Posterior cingulate gyrus (tissue), 11 donors: ENCODE measurements at places on chromosomes 6 and 20.

- DNase-seq, result no peak
These were observed 36.2 kb upstream of the HMGA1 start for GRCh38 chr6:34200340-34200971.

DNA sequence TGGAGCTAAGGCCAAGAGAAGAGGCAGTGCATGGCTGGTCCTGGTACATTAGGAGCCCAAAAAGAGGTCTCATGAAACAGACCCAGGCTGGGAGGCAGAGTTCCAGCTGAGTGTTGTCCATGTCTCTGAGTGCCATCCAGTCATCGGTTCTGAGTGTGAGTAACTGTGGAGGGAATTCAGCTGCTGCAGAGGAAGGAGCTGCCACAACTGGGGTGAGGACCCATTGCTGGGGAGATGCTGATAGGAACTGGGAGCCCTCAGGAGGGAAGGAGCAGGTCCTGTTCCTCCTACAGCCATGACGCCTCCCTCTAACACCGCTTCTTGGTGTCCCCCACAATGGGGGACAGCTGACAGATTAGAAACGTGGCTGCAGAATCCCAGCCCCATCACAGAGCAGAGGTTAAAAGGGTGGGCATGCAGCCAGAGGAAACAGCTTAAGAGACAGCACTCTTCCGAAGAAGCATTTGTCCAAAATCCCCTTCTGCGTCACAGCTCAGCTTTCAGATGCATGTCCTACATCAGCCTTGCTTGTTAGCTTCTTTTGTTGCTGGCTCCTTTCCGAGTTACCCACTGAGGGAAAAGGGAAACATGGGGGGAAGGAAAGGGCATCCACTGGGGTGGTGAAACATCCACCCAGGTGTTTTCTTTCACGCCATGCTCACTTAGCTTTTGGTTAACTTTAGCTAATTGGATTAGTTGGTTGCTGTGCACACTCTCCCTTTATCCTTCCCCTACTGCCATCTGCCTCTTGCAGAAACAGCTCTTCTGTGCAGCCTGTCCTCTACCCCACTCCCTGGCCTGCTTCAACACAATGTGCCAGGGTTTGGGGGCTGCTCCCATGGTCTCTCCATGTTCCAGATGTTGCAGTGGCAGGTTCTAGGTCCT is 239.2 kb downstream of the SYNDIG1 start:
- DNase-seq, result no peak

GRCh38 chr6:163324326-163324687 is 90.2 kb upstream of the QKI start:
- DNase-seq, result no peak

GRCh38 chr20:14470977-14471661 is 133.7 kb upstream of the FLRT3 start:
- DNase-seq, result no peak

- no peak for DNase-seq
These were observed 544 bp upstream of the KHDC1 start for GRCh38 chr6:73263570-73263909.

DNA sequence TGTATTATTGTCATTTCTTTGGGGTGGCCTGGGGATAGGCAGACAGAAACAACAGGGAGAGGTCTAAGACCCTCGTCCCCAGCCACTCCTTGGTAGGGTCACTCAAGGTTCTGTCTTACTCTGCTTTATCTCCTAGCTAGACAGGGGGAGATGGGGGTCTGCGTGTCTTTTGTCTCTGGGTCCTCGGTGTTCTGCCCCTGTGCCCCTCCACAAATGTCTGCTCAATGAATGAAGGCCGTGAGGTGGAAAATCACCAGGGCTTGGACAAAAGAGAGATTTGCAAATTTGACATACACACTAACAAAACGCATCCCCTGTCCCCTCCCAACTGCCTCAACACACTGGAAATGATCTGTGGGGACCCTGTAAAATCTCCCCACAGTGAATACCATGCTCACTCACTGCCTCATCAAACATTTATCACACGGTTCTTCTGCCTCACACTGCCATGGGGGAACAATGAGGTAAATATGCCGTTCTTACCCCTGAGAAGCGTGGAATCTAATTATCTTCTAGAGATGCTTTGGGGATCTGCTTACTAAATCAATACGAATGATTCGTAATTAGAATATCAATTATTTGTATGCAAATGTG is 13.2 kb upstream of the VAPB start:
- DNase-seq, result no peak

DNA sequence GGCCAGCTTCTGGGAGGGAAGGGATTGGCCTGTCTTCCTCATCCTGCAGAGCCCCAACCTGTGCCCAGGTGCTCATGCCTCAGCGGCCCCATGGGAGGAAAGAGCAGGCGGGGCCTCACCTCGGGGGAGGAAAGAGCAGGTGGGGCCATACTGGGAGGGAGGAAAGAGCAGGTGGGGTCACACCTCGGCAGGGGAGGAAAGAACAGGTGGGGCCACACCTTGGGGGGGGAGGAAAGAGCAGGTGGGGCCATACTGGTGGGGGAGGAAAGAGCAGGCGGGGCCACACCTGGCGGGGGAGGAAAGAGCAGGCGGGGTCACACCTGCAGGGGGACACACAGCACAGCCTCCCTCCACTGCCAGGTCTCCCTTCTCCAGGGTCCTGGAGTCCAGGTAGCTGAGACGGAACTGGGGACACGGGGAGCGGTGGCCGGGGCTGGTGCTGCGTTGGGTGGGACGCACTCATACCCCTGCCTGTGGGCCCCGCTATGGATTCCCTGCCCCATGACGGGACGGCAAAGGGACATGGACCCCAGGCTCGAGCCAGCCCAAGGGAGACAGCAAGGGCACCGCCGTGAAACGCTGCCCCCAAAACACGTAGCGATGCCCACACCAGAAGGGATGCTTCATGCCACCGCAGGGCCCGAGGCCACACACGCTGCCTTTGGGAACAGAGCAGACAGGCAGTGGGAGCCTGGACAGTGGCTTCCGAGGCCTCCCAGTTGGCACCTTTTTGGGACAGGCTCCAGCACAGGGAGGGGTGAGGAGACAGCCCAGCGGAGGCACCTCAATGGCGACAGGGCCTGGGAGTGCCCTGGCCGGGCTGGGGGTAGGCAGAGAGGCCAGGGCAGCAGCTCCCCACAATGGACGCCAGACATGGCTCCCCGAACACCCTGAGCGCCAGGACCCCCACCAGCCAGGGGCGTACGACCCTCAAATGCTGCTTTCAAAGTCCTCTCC is 43.3 kb upstream of the CHRNA4 start:
- no peak for DNase-seq

GRCh38 chr6:2007165-2007564 is 238.2 kb downstream of the GMDS start:
- no peak for DNase-seq

DNA sequence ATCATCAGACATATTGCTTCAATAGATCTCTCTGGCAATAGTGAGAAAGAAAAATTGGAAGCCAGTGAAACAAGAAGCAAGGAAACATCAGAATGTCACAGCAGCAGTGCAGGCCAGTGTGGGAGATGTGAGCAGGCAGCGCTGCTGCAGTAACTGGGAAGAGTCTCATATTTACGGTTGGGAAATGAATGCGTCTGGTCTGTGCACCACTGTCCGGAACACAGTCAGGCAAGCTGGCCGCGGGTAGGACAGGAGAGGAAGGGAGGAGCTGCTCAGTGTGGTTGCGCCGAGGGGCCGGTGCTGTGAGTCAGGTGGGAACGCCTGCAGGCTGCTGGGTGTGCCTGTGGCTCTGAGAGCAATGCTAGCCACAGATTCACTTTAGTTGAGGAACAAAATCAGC is 6.4 kb upstream of the PSMG4 start:
- no peak for DNase-seq

DNA sequence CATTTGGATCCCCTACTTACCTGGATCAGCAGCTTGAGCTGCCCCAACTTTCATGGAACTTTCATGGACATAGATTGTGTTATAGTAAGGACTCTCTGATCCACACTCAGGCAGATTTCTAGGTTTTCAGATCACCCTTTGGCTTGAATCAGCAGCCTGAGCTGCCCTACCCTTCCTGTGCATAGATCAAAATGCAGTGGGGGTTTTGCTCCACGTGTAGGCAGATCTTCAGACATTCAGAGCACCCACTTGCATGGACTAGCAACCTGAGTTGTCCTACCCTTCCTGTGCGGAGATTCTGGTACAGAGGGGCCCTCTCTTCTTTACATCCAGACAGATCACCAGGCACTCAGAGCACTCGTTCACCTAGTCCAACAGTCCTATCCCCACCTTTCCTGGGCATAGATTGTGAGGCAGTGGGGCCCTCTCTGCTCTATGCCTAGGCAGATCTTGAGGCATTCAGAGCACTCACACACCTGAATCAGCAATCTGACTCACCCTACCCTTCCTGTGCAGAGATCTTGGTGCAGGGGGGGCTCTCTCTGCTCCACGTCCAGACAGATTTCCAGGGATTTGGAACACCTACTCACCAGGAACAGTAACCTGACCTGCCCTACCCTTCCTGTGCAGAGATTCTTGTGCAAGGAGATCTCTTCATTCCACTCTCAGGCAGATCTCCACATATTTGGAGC is 705.2 kb upstream of the NRSN1 start:
- DNase-seq, result no peak

DNA sequence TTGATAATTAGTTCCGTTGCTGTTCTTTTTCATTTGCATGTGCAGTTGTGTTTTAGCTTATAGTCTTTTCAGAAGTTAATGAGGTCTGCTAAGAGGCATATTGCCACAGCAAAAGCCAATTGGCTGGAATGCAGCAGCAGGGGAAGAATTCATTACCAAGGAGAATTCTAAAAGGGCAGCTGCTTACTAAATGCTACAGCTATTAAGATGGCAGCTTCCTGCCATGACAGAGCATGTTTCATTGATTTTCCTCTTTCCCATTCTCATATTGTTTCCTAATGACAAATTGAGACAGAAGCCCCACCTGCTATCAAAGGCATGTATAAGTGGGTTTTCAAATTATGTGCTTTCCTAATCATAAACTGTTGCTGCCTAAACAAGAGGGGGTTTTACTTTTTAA is 66.6 kb downstream of the CLVS2 start:
- no peak for DNase-seq

- no peak for DNase-seq
These were observed 13.5 kb upstream of the MOXD1 start for GRCh38 chr6:132414761-132415160.

DNA sequence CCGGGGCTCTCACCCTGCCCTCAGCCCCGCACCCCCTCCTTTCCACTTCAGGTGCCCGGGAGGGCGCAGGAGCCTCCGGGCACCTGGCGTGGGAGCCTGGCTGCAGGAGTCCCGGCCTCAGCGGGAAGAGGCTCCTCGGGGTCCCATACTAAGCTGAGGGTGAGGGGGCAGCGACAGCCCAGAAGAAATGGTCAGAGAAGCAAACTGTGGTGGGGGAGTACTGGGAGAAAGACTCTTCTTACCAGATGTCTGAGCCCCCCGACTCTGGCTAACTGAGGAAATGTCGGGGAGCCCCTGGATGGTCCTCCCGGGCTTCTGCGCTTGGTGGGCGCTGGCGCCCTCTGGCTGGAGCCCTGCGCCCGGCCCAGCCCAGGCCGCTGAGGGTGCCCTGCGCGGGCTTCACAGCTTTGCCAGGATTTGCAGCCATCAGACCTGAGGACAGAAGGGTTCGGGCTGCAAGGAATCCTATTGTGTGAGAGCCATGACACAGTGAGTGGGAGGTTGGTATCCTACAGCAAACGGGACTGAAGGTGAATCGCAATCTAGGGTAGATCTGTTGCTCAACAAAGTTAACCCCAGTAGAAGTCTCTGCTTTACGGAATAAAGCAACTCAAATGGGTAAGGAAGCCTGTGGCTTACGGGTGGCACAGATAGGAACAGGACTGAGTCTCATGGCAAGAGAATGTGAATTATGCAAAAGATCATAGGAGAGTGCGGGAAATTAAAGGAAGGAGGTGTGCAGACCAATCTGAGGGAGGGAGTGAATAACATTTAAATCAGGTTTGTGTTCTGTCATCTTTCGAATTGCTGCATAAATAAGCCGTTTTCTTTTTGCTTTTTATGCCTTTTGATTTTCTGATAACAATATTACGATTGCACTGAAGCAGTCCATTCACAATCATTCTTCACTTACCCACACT is 639 bp upstream of the RCAN2 start:
- DNase-seq, result peak; percentile 71
